HCEC 1CT (cell line): ENCODE measurements at places on chromosomes 3 and 15.

DNA sequence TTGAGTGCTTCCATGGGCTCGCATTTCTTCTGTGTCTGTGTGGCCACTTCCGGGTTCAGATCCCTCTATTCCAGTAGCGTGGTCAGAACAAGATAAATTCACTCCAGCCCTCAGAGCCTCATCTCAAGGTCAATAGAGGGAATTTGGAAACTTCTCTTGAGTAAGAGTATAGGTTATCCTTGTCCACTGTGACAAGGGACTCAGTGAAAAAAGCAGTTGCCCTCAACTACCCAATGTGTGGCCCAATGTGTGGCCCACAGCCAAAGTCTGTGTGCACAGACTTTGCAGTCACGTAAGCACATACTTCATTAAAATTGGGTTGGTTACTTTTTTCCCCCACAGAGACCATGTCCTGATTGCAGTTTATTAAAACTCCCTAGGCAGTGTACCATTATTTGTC lies 305.6 kb upstream of the SEMA6D start:
- DNase-seq = no peak

GRCh38 chr15:39321977-39322376 lies 258.9 kb upstream of the THBS1 start:
- no peak for DNase-seq

- DNase-seq = no peak
Observed at GRCh38 chr3:49482766-49483165, 12.7 kb downstream of the DAG1 start.

- DNase-seq = no peak
Observed at GRCh38 chr3:148612278-148612677, 85.4 kb upstream of the AGTR1 start.

DNA sequence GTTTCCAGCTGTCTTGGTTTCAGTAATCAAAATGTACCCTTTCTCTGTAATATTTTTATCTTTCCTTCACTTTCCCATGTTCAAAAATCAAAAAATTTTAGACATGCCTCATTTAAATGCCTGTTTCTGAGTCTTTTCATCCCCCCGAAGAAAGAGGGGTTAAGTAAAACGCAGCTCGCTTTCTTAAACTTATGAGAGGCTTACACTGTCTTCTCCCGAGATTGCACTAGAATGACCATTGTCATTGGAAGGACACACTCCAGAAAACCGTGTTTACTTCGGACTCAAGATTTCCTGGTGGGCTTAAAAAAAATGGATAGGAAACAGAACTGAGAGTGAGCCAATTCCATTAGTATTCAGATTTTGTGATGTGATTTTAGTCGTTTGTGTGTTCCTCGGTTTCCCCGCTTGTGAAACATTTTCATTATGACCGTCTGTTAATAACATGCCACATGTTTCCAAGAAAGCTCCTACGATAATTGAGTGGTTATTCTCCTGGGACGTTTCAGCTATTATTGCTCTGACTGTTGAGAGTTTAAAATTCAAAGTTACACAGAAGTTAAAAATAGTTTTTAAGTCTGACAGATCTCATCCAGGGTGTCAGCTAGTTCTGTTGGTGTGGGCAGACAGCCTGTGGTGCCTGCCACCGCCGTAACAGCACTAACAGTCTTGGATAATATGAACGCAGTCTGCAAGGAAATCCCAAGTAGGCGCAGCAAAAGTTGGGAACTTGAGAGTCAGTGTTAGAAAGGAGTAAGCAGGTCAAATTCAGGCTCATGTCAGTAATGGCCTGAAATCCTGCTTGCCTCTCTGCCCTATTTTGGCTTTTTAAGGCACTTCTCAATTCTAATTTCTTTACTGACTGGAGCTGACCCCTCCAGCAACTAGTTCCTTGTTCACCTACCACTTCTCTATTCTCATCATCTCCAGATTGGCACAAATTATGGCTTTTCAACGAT lies 1.5 kb downstream of the CRYBG3 start:
- peak; percentile 18 for DNase-seq

DNA sequence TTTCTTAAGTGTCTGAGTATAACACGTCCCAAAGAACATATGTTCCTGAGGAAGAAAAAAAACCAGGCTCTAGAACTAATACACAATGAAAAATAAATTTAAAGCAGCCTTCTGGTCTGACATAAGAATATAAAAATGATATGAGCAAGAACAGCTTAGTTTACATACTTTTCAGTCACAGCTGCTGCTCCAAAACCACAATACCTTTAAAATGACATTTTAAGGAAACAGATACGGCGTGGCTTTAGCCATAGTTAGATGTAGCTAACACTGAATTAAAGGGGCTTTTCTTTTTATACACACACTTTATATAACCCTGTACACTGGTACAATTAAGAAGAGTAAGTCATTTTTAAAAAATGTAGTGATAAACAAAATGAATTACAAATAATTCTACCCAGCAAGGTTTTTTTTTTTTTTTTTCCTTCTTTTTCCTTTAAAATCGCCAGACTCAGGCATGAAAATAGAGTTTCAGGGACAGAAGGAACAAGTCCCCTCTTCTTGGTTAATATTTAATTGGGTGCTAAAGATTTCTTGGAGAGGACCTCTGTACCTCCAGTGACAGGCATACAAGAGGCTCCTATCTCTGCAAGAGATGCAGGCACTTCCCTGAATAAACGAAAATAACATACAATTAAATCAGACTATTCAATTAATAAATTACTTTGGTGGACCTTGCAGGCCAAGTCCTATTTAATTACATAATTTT lies 265.6 kb downstream of the FOXP1 start:
- peak; percentile 42 for DNase-seq
